Left colon (tissue), 2 donors: ENCODE measurements at places on chromosomes 1 and 21. TPM values are rescaled to one million over a fixed set of nuclear protein-coding genes. Genes with fewer than 3 reads are reported as not detected.
A peak's percentile ranks its signal among the peaks of the same experiment; 100 is the strongest.

GRCh38 chr1:154978360-154978759, 3.9 kb downstream of the CKS1B start:
- no peak for DNase-seq

Gene SDE2
- 16.4 TPM for total RNA-seq

- no peak for DNase-seq
Measured at GRCh38 chr1:202765721-202766120, 42.5 kb downstream of the KDM5B start.

DNA sequence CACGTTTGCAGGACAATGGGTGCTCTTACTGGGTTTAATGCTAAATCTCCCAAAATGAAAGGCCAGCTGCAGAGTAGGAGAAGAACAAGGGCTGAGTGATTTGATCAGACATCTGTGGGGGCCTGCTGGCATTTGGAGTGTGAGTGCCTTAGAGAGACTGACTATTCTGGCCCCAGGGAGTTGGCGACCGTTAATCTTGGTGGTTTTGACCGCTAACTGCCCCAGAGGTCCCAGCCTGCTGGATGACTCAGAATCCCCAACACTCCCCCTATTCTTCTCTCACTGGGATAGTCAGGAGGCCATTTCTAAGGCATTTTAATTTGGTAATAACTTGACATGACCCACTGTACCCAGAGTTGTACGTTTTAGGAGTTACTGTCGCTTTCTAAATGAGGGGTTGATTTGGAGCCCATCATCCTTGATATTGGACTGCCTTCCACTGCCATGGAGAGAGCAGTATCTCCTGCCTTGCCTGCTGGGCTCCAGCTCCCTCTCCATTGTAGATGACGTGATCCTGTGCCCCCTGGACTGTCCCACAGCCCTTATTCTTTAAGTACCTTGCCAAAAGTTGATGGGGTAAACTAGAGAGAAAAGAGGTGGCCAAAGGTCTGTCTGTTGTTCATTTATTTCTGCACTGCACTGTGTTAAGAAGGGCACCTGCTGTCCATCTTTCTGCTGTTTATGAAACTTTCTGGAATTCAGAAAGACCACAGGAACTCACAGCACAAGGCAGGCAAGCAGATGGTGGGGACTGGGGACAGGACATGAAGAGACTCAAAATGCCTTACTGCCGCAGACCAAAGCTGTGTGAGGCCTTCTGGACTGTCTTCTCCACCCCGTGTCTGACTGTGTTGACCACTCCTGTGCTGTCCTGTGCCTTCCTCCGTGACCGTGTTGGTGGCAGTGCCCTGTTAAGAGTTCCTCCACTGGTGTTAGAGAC, 98.2 kb upstream of the ARTN start:
- DNase-seq: no peak

Gene VSIG8
- total RNA-seq: not detected

GRCh38 chr21:42379426-42380215, 13.3 kb upstream of the TFF1 start:
- DNase-seq: peak; percentile 22

Gene GIPC2
- 30.5 TPM for total RNA-seq

DNA sequence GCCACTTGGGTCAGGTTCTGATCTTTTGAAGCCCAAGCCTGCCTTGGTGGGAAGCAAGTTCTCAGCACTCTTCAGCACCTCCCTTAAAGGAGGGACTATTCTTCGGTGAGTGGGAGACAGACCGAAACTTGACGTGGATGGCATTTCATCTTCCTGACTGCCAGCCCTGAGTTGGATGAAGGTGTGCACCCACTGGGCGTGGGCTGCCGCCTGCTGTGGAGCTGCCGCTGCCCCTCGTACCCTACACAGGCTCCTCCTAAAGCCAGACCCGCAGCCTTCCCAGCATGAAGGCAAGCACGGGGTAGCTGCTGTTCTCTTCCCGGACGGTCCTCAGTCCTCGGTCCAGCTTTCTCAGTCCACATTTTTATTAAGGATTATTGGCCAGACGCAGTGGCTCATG, 84.2 kb downstream of the SLC66A1 start:
- DNase-seq: no peak

- DNase-seq: no peak
Measured at GRCh38 chr1:183363972-183364371, 54.2 kb downstream of the NMNAT2 start.

Gene OR2T2
- not detected for total RNA-seq

Gene SLC5A3
- total RNA-seq: 14.6 TPM

Gene HES2
- 34.0 TPM for total RNA-seq

Gene OR2T12
- not detected for total RNA-seq

GRCh38 chr1:1006305-1007159, 6.6 kb upstream of the HES4 start:
- peak; percentile 87 for DNase-seq

DNA sequence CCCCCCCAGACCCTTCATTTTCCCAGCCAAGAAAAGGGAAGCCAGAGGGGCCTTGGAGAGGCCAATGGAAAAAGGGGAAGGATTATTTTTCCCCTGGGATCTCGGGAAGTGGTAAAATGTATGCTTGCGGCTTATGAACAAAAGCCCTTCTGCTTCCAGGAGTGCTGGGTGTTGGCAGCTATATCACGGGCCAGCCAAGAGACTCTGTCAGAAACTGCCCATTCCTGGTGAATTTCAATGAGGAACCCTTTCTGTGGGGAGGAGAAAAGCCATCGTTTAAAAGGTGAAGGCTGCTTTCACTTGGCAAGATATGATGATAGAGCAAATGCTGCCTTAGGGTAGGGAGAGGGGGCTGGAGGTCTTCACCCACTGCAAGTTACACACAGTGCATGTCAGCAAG, 69.7 kb upstream of the ZC3H12A start:
- no peak for DNase-seq

GRCh38 chr1:182229451-182229850, 162.1 kb downstream of the GLUL start:
- no peak for DNase-seq

Gene RGS1
- total RNA-seq: 27.1 TPM

- no peak for DNase-seq
Measured at GRCh38 chr1:163399976-163400601, 78.3 kb downstream of the NUF2 start.

GRCh38 chr1:110607536-110608230, 1.5 kb upstream of the KCNA2 start:
- no peak for DNase-seq

Gene HSD3B1
- 0.92 TPM for total RNA-seq

GRCh38 chr1:34711485-34711884, 43.4 kb upstream of the GJB5 start:
- DNase-seq: no peak

Gene KDF1
- 24.7 TPM for total RNA-seq

Gene OR2AJ1
- not detected for total RNA-seq

GRCh38 chr1:150127868-150128267, 21.8 kb upstream of the PLEKHO1 start:
- no peak for DNase-seq

DNA sequence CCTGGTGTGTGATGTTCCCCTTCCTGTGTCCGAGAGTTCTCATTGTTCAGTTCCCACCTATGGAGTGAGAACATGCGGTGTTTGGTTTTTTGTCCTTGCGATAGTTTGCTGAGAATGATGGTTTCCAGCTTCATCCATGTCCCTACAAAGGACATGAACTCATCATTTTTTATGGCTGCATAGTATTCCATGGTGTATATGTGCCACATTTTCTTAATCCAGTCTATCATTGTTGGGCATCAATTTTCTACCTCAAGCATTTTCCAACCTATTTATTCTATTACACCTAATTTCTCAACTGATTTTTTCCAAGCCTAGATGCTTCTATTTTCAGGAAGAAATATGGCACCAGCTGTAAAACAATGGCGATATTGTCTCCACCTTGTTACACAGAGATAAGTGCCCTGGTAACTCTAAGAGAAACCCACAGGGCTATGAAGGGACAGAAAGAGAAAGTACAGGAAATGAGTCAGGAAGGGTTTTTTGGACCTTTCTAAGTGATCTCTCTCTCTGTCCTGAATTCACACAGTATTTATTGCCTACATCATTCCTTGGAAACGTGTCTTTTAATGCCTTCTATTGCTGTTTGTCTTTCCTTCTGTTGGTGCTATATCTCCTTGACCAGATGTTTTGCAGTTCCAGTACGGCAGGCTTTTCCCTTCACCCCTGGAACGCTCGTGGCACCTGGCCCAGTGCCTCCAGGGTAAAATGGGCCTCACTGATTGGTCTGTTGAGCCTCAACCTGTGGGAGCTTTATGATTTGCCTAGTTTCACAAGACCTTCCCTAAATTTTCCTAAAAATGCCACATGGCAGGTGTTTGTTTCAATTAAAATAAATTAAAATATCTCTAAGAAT, 14.6 kb upstream of the JAK1 start:
- DNase-seq: no peak

DNA sequence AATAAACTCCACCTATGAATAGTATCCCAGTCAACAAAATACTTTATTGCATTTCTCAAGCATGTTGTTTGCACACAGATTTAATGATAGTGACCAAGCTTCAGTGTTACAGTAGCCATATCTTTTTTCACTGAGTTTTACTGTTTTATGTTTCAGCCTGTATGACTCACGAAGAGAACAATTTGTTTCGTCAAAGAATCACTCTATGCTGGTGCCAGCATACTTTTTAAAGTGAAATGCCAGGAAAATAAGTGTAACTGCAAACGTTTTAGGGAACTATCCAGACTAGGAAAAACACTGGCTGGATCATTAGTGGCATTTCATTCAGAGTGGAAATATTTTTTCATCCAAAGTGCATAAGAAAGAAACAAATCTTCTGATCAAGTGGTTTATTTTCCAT, 210.8 kb downstream of the COL11A1 start:
- no peak for DNase-seq

Gene GBP6
- not detected for total RNA-seq

GRCh38 chr1:87103074-87103473, 188.6 kb downstream of the HS2ST1 start:
- DNase-seq: no peak

- peak; percentile 82 for DNase-seq
Measured at GRCh38 chr1:230310381-230311163, 115.6 kb downstream of the PGBD5 start.

- DNase-seq: no peak
Measured at GRCh38 chr1:208083016-208083714, 161.0 kb downstream of the PLXNA2 start.

Gene CALML6
- total RNA-seq: 0.34 TPM

Gene LCE6A
- not detected for total RNA-seq

GRCh38 chr21:15627011-15627410, 102.8 kb upstream of the USP25 start:
- DNase-seq: no peak

- DNase-seq: peak; percentile 48
Measured at GRCh38 chr21:34890724-34891612, 158.1 kb downstream of the RUNX1 start.

Gene KCNN3
- 3.6 TPM for total RNA-seq

Gene PODN
- 22.0 TPM for total RNA-seq

DNA sequence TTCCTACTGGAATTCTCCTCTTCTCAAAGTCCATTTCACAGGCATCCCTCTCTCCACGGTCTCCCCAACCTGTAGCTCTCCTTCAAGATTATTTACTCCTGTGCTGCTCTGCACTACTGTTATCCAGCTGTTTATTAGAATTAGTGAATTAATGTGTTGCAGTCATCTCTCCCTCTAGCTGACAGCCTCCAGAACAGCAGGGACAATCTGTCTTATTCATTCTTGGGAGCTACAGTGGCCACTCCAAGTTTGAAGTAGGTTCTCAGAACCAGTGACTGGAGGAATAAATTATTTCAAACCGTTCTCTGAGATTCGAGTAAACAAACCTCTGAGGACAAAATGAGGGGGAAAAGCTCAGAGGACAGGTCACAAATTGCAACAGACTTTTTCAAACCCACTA, 330.9 kb downstream of the RRAGC start:
- no peak for DNase-seq

Gene CD160
- 0.73 TPM for total RNA-seq

GRCh38 chr1:181488866-181489265, 5.5 kb downstream of the CACNA1E start:
- no peak for DNase-seq

DNA sequence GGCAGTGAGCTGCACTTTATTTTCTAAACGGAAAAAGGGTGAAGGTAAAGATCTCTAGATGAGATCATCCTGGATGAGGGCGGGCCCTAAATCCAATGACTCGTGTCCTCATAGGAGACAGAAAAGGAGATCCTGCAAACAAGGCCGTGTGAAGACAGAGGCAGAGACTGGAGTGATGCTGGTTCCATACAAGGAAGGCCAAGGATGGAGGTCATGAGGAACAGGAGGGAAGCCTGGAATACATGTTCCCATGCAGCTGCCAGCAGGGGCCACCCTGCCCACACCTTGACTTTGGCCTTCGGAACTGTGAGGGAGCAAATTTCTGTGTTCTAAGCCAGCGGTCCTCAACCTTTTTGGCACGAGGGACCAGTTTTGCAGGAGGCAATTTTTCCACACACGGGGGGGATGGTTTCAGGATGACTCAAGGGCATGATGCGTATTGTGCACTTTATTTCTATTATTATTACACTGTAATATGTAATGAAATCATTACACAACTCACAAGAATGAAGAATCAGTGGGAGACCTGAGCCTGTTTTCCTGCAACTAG, 94.3 kb downstream of the PSMG1 start:
- DNase-seq: no peak

DNA sequence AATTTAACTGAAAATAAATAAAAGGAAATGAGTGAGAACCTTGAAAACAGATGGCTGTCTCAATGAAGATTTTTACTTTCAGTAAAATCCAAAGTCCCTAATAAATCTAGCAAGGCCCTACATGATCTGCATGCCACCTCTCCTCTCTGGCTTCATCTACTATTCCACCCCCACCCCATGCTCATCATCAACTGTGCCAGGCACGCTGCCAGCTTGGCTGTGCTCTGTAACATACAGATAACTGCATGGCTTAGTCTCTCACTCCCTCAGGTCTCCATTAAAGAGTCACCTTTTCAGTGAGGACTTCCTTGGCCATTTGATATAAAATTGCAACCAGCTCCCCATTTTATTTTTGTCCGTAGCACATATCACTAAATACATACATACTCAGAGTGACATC, 26.7 kb downstream of the RGSL1 start:
- no peak for DNase-seq

GRCh38 chr1:208763971-208764370, 519.8 kb upstream of the PLXNA2 start:
- DNase-seq: no peak

GRCh38 chr21:28337315-28337714, 655.4 kb downstream of the LTN1 start:
- no peak for DNase-seq

GRCh38 chr21:38645282-38645681, 147.0 kb upstream of the ERG start:
- DNase-seq: no peak

- DNase-seq: peak; percentile 31
Measured at GRCh38 chr1:23216771-23217420, 406 bp downstream of the HTR1D start.

Gene EXOSC10
- total RNA-seq: 54.3 TPM

DNA sequence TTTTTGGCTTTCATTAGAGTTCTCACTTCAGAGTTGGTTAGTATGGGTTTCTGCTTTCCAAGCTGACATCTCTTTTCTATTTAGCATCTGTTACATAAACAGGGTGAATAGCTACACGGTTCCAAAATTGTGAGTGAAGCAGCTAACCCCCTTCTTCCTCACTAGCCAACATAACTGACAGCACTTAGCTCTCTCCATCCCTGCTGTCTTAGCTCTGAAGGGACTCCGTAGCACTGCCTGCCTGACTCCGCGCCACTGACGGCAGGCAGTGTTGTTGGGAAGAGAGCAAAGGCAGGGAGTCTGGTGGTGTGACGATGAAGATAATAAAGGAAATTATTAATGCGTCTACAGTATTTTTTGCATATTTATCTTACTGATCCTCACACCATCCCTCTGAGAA, 247.0 kb downstream of the PTBP2 start:
- no peak for DNase-seq

GRCh38 chr1:225539069-225539468, 111.2 kb upstream of the LBR start:
- DNase-seq: no peak

Gene MANEAL
- total RNA-seq: 7.6 TPM
